Stimulated activated CD4-positive, alpha-beta T cell treated with anti-CD3 and anti-CD28 coated beads, Interleukin-1b, Interleukin-23, amount 100 ng/mL, for 4 hours (primary cell): ENCODE measurements at places on chromosomes 13 and 19.

DNA sequence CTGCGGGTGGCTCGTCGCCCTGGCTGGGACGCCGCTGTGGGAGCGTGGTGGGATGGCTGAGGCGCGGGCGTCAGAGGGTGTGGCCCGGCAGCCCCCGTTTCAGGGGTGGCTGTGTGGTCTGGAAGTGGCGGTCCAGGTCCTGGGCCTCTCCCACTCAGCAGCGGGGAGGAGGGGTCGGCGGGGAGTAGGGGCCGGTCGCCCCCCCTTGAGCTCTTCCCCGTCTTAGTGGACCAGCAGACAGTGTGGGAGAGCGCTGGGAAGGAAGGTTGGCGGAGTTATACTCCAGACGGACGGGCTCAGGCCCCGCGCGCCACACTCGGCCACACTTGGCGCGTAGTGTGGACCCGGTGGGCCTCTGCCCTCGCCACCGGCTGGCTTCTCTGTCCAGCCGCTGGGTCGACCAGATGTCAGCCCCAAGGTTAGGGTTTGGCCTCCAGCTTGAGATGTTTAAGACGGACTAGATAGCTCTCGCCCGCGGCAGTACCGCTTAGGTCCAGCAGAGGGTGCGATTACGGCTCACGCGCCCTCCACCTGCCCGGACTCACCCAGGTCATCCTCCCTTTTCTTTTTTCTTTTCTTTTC lies 21.7 kb upstream of the ZNF429 start:
- DNase-seq = peak; percentile 64

GRCh38 chr13:20127562-20128458 lies 33.0 kb downstream of the GJA3 start:
- peak; percentile 16 for DNase-seq

DNA sequence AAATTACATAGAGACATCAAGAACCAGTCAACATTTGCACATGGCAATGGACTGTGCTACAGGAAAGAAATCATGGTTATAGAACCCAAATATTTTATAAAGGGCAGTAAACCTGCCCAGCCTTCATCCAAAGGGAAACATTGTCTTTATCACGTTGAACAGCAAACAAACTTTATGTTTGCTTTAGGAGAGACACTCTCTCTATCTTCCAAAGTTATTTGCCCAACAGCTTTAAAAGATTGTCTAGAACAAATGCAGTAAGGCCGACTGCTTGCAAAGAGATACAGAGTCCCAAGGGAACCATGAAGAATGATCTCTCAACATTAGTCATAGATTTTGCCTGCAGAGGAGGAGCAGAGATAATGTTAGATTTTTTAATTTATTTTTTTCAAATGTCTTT lies 1323.5 kb upstream of the SLC10A2 start:
- no peak for DNase-seq

DNA sequence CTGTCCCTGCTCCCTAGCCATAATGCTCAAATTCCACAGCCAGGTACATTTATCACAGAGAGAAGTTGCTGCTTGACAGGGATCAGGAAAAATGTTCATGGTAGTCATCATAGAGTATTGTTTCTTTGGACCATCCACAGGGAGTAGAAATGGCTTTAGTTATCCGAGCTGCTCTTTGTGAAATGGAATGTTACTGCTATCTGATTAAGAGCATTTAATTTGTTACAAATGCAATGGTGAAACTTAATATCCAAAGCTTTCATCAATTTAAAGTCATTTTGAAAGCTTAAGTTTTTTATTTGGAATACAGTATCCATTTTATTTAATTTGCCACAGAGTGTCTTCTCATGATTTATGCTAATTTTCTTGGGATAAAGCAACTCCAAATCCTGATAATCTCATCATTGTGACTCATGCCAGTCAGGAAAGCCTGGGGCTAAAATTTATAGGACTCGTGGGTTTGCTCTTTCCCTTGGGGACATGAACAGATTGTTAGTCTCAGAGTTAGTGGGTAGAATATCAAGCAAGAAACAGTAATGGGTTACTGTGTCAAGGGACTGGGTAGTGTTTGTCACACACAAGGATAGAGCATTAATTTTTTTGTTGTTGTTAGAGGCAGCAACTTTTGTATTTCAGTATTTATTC lies 59.8 kb downstream of the SCEL start:
- DNase-seq = no peak

DNA sequence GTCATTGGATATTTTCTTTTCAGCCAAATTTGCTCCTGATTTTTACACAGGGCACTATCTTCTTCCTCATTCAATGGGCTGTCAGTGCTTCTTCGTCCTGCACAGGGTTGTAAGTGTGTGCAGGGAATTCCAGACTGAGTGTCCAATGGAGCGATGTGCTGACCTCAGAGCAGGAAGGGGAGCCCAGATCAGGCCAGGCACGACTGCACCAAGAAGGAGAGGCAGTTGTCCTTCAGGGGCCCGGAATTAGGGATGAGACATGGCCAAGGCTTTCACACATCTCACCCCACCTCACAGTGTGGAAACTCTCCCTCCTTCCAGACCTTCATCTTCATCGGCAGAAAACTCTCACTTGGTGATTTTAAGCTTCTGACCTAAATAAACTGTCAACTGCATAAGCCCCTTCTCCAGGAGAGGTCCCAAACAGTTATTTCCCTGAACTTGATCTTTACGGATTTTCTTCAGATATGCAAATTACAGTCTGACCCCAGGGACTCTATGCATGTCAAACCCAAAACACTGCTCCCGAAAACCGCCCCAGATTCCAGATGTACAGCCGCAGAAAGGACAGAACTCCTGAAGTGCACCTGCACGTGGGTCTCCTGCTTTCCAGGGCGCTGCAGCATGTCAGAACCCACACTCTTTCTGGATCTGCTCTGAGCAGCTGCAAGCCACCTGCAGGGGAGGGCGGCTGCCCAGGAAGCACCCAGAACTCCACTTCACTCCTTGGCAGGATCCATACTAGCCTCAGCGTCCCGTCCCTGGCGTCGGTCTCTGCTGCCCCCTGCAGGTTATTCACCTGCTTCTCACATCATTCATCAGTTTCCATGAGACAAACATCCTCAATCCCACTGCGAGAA lies 625 bp upstream of the ZNF20 start:
- peak; percentile 80 for DNase-seq

DNA sequence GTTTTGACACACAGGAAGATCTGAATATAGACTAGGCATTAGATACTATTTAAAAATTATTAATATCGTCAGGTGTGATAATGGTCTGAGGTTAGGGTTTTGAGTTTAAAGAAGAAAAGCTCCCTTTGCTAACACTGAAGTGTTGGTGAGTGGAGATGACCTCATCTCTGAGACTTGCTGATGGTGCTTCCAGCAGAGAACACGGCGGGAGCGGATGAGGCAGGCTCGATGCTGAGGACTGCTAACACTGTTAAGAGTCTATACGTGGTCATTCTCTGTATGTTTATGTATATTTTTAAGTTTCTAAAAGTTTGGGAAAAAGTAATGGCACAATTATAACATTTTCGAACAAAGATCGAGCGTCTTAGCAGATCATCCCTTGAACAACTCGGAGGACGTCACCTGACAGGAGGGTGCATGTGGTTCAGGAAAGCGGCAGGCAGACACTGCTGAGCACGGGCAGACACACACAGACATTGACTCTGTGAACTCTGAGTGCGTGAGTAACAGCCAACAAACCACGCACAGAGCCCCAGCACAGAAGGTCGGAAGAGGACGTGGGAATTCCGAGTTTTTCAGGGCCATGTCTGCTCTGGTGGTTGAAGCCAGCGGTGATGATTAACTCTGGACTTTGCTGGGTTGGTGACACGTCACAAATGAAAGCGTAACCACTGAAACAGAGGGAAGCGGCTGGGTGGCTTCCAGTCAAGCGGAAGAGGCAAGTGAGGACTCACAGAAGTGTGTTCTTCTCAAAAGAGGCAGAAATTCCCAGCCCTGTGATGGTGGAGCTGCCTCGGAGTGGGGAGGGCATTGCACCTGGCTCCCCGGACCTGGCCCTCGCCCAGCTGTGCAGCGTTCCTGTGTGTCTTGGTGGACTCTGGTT lies 91.9 kb upstream of the TEX29 start:
- no peak for DNase-seq

GRCh38 chr19:2207991-2208860 lies 27.9 kb downstream of the PLEKHJ1 start:
- DNase-seq = no peak

- no peak for DNase-seq
Measured at GRCh38 chr13:97110936-97111335, 111.2 kb upstream of the MBNL2 start.

DNA sequence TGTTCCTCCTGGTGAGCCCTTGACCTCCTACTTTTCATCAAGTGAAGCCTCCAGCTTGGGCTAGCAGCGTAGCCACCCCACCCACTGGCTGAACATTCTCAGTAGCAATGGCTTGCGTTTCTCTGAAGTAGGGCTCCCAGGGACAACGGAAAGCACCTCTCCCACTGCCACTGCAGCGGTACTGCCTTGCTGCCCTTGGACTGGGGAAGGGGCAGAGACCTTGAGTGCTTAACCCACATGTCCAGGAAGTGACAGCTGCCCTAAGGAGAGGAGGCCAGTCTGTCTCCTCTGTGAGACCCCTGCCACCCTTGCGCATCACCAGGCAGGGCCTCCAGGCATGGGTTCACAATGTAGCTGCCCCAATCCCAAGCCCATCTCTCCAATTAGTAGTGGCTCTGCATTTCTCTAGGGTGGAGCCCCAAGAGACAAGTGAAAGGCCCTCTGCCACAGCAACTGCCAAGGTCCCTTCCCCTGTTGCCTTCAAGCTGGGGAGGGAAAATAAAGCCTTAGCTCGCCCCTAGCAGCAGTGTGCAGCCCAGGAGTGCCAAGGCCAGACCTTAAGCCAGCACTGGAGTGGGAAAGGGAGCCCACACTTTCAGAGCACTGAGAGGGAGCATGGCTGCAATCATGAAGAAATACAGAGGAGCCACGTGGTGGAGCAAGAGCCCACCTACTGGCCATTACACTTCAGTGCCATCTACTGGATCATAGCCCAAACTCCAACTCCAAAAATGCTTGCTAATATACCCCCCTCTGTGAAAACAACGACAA lies 175.9 kb upstream of the TRPC4 start:
- no peak for DNase-seq

- no peak for DNase-seq
Measured at GRCh38 chr19:18446811-18447359, 9.0 kb upstream of the ISYNA1 start.

DNA sequence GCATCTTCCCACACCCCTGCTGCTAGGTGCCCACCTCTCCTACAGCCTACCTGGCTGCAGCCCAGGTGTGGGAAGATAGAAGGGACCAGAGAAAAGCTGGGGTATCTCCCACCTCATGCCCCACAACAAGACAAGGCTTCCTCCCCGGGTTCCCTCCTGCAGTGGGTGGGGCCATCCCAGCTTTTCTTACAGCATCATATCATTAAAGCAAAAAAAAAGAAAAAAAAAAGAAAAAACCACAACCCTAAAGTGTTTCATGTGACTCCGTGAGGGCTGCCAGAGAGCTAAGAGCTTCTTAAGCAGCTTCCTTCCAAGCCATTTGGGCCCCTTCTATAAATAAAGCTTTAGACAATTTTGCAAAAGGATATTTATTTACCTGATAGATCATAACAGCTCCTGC lies 455.4 kb upstream of the TSHZ3 start:
- DNase-seq = no peak

GRCh38 chr13:46797501-46798237 lies 708 bp upstream of the ESD start:
- no peak for DNase-seq

DNA sequence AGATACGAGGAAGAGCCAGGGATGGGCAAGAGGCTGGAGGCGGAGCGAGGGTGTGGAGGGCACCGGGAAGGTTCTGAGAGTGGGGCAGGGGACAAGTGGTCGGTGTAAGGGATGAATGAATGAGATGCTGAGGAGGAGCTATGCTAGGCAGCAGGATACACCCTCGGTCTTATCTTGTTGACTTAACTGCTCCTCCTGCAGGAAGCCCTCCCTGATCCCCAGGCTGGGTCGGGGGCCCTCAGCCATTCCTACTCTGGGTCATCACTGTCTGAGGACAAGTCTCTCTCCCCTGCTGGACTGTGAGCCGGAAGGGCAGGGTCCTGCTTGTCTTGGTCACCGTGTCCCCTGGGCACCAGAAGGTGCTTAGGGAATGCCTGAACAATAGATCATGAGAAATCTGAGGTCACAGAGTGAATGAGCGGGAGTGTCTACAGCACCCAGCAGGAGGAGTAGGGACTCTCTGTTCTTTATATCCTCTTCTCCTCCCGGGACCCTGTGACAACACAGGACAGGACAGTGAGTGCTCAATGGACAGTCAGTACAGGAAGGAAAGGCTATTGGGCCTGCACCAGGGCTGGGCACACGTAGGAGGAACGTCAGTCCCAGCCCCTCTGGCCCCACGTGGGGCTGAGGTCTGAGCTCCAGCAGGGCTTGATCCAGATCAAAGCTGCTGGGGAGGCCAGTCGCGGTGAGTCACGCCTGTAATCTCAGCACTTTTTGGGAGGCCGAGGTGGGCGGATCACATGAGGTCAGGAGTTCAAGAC lies 6.5 kb downstream of the NKPD1 start:
- DNase-seq = no peak

GRCh38 chr19:3227054-3227626 lies 2.7 kb downstream of the CELF5 start:
- DNase-seq = no peak

DNA sequence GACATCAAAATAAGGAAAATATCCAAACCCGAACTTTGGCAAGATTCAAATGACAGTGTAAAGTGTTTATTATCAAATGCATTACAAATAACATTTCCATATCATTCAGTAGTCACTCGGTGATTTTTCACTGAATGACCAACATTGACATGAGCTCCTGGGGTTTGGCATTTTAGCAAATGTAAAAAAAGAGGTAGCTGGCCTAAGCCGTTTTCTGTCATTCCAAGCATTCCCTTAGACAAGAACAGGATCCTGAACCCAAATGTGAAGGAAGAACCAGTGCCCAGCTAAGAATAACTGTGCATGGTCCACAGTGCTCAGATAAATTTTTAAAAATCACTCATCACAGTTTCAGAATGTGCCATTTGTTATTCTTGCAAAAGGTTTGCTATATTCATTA lies 327.9 kb downstream of the GPC6 start:
- no peak for DNase-seq

- DNase-seq = no peak
Measured at GRCh38 chr19:32308431-32309077, 36.9 kb upstream of the ZNF507 start.

GRCh38 chr13:63843766-63844699 lies 2428.4 kb upstream of the PCDH20 start:
- DNase-seq = no peak

DNA sequence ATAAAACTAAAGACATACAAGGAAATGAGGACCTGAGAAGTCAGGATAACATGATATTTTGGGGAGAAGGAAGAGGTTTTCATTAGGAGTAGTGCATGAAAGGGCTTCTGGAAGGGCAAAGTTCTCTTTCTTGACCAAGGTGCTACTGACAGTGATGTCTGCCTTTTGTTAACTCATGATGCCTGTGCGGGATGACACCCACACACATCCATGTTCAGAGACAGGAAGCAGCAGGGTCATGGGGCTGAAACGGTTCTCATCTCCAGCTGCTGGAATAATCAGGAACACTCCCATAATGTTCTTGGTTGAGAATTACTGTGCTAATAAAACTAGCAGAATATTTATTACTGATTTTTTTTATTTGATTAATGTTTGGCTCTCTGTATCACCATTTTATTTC lies 29.1 kb downstream of the KCNC3 start:
- DNase-seq = no peak

- DNase-seq = no peak
Measured at GRCh38 chr13:48486836-48487235, 46.0 kb downstream of the RCBTB2 start.

- no peak for DNase-seq
Measured at GRCh38 chr13:51674276-51674675, 90.0 kb downstream of the WDFY2 start.
